Bronchus fibroblast of lung (primary cell): ENCODE measurements at places on chromosomes 1 and 21. TPM values are rescaled to one million over a fixed set of nuclear protein-coding genes. Genes with fewer than 3 reads are reported as not detected.

PLPPR4 gene
- under 0.01 and 0.15 TPM in 2 replicates for total RNA-seq

ACOT11 gene
- 0.34 and 0.59 TPM in 2 replicates for total RNA-seq

PPP2R5A gene
- total RNA-seq = 15.3 and 17.1 TPM in 2 replicates

RSPH1 gene
- total RNA-seq = not detected in 2 replicates

KCND3 gene
- not detected in 2 replicates for total RNA-seq

OR2L13 gene
- not detected in 2 replicates for total RNA-seq

SPATA21 gene
- not detected in 2 replicates for total RNA-seq

LGR6 gene
- total RNA-seq = under 0.01 TPM in 1 of 2 replicates, not detected in the other

OR2T2 gene
- total RNA-seq = not detected in 2 replicates

POU3F1 gene
- not detected in 2 replicates for total RNA-seq

GNG4 gene
- under 0.01 and 1.3 TPM in 2 replicates for total RNA-seq

AADACL3 gene
- total RNA-seq = not detected in 2 replicates

CLCC1 gene
- total RNA-seq = 14.9 and 17.0 TPM in 2 replicates

KRTAP21-2 gene
- total RNA-seq = not detected in 2 replicates

TDRD10 gene
- not detected in 2 replicates for total RNA-seq

TSPAN2 gene
- under 0.01 TPM in 1 of 2 replicates, not detected in the other for total RNA-seq

MEX3A gene
- 5.1 and 6.2 TPM in 2 replicates for total RNA-seq

RNF207 gene
- total RNA-seq = 7.2 and 13.1 TPM in 2 replicates

PCBP3 gene
- total RNA-seq = 5.2 and 10.6 TPM in 2 replicates

SCMH1 gene
- 14.6 and 15.8 TPM in 2 replicates for total RNA-seq

CCDC30 gene
- under 0.01 and 0.34 TPM in 2 replicates for total RNA-seq

COL6A2 gene
- total RNA-seq = 691 and 720 TPM in 2 replicates

FAAH gene
- total RNA-seq = 1.0 TPM in 2 replicates

FRRS1 gene
- total RNA-seq = 5.7 and 7.6 TPM in 2 replicates

PLEKHG5 gene
- total RNA-seq = 8.3 and 10.6 TPM in 2 replicates

TFF1 gene
- total RNA-seq = not detected in 2 replicates
